ENCODE measurements at places on chromosomes 2 and 18.

GRCh38 chr18:59659508-59660170, 37.6 kb downstream of the CCBE1 start:
- DNase-seq = no peak

DNA sequence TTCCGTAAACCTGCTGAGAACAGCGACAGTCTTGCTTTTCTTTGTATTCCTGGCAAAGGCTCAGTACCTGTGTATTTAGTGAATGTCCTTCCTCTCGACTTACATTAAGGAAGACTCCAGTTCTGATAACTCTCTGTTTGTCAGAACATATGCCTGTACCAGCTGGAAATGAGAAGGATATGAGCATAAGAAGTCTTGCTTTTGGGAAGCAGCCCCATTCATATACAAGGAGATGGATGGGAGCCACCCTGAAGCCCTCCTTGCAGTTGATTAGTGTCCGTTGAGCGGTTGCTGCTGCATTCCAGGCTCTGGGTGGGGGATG, 59.8 kb downstream of the SH3BP4 start:
- no peak for DNase-seq

DNA sequence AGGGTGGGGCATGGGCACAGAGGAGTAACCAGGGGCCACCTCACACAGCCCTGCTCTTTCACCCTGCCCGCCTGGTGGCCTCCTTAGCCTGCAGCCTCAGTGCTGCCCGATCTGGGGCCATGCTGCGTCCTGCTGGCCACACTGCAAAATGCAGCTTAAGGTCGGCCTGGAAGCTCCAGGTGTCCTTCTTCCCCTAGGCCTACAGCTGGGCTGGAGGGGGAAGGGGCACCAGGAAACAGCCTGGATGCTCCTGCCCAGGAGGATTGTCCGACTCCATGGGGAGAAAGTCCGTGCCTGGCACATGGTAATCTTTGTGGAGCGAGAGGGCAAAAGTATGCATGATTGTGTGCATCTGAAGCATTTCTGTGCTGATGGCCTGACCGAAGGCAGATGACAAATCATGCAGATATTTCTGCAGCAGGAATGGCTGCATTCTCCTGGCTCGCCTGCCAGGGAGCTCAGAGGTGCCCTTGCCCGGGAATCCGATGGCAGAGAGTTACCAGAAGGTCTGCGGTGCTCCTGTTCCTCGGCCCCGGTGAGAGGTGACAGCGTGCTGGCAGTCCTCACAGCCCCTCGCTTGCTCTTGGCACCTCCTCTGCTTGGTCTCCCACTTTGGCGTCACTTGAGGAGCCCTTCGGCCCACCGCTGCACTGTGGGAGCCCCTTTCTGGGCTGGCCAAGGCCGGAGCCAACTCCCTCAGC, 12.8 kb upstream of the ALPP start:
- peak; percentile 83 for DNase-seq

GRCh38 chr2:162233197-162233596, 10.0 kb downstream of the FAP start:
- no peak for DNase-seq

DNA sequence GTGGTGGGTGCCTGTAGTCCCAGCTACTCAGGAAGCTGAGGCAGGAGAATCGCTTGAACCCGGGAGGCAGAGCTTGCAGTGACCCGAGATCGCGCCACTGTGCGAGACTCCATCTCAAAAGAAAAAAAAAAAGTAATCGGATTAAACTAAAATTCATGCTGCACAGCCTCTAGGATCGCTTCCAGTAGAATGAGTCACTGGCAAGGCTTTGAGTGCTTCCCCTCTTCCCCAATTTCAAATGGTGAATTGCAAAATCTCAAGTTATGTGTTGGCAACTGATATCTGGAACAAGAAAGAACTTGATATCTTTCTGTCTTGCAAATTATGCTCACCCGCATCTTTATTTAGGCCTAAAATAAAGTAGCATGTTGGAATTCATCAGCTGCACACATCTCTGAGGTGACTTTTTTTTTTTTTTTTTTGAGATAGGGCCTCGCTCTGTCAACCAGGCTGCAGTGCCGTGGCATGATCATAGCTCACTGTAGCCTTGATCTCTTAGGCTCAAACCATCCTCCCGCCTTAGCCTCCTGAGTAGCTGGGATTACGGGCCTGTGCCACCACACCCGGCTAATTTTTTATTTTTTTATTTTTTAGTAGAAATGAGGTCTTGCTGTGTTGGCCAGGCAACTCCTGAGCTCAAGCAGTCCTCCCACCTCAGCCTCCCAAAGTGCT, 12.7 kb downstream of the TTC39C start:
- no peak for DNase-seq

GRCh38 chr2:238458651-238459050, 31.9 kb downstream of the ASB1 start:
- DNase-seq = no peak

DNA sequence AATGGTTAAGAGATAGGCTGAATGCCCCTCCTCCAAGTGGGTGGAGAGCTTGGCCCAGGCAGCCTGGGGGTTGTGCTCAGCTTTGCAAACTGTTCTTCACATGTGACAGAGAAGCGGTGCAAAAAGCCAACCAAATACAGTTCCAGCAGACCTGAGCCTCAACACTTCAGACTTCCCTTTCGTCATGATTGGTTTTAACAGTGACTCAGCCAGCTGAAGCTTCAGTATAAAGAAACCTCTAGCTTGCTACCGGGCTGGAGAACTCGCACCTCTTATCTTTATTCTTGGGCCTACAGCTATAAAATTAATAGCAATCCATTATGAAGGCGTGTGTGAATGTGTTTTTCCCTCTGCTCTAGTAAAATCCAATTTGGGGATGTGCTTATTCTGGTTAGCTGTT, 20.0 kb downstream of the SETBP1 start:
- DNase-seq = no peak

DNA sequence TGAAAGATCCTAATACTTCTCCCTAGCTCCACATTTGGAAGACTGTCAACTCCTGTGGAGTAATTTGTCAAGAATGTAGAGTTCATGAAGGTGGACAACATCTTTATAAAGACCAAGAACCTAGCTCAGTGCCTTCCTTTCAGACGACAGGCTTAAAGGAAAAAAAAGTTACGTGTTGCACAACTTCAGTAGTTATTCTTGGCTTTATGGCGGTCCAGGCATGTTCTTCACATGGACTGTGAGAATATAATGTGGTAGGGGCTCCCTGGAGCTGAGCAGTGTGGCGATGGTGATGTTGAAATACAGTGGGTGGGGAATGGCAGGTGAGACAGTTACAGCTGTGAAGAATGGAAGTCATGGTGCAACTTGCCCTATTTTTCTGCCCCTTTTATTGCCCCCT, 3.9 kb downstream of the TAF1B start:
- DNase-seq = no peak

DNA sequence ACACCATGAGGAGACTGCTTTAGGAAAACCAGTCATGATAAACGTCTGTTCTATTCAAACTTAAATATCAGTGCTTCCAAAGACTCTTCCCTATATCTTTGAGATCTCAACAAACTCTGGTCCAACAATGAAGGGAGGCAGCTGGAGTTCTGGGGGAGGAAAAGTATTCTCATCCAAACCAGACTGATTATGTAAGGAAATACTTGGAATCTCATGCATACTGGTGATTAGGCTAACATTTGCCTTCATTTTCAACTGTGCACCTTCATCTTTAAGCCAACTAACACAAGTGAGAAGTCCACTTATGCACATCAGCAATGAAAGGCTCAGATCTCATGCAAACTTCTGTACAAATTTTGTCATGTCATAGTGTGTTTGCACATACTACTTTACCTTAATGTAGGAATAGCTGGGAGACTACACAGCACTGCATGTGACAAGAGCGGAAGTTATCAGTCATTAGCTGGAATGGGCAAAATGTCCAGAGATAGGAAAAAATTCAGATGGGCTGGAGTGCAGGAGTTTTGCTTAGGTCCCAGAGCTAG, 67.5 kb upstream of the STK17B start:
- no peak for DNase-seq

Data from WERI-Rb-1 (cell line).